RKO (cell line): ENCODE measurements at places on chromosomes 3 and 15.
A peak's percentile ranks its signal among the peaks of the same experiment; 100 is the strongest.

DNA sequence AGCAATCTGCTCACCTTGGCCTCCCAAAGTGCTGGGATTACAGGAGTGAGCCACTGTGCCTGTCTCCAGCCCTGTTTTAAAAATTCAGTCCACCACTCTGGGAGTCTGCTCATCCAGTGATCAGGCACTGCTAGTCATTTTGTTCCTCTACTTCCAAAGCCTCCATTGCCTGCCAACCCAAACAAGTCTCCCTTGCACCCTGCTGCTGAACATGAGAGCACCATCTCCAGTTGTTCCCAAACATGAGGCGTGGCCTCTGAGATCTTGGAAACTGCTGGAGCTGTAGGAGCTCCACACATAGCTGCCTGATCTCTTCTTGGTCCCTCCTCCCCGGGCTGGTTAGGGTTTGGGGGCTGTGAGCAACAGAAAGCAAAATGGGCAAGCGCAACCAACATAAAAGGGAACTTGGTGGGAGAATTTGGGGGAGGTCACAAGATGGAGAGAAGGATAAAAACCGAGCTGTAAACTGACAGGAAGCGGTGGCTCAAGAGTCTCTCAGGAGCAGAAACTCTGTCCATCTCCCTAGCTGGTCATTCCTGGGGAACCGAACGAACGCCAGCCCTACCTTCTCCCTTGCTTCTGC lies 49.6 kb upstream of the TLE3 start:
- DNase-seq, result no peak

DNA sequence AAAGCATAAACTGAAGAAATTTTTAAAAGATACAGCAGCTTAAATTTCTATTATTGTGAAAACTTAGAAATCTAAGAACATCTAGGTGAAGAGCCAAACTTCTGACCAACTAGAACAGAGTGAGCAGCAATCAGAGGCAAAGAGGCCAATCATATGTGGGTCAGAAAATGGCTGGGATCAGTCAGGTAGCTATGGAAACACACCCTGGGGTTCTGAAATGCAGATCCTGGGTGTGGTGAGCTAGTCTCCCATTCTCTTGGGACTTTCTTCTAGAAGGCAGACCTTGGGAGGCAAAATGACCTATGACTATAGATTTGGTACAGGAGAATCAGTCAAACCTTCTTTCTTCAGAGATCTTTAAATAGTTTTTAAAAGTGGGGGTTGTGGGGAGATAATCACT lies 385.8 kb downstream of the TBC1D5 start:
- DNase-seq, result no peak

- DNase-seq, result no peak
Measured at GRCh38 chr3:149532489-149533180, 58.1 kb downstream of the TM4SF4 start.

DNA sequence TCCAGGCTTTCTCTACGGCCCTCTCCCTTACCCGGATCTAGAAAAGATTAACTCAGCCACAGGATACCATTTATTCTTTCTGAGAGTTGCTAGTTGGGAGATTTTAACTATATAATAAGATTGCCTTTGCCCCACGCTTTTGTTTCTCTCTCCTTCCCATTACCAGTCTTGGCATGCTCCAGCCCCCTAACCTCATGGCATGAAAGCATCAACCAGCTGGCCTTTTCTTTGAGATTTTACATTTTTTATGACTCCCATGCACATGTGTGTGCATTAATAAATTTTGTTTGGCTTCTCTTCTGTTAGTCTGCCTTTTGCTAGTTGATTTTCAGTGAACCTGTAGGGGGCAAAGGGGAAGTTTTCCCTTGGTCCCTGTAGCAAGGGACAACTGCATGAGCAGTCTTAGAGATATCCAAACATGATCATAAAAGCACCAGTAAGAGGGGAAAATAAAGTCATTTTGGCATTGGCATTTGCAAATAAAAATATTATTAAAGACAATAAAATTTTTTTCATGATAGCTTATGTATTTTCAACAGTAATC lies 73.6 kb downstream of the OXSM start:
- DNase-seq, result peak; percentile 14

DNA sequence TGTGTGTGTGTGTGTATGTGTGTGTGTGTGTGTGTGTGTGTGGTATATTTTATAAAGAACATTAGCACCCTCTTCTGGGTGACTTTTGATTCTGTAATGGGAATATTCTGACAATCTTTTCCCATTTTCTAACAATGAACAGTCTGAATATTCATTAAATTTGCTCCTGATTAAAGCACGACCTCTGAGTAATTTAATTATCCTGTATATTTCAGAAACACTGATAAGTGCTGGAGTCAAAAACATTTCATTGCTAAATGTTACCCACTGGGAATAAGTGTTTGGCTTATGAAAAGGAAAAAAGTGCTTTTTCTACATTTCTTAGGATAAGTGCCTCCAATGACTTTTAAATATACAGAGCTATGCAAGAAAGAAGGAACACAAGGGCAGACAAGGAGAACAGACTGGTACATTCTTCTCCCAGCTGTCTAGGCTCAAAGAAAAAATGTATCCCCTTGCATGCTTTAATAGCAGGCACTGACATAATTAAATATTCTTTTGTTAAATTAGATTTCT lies 32.3 kb upstream of the SYNPR start:
- DNase-seq, result peak; percentile 13

DNA sequence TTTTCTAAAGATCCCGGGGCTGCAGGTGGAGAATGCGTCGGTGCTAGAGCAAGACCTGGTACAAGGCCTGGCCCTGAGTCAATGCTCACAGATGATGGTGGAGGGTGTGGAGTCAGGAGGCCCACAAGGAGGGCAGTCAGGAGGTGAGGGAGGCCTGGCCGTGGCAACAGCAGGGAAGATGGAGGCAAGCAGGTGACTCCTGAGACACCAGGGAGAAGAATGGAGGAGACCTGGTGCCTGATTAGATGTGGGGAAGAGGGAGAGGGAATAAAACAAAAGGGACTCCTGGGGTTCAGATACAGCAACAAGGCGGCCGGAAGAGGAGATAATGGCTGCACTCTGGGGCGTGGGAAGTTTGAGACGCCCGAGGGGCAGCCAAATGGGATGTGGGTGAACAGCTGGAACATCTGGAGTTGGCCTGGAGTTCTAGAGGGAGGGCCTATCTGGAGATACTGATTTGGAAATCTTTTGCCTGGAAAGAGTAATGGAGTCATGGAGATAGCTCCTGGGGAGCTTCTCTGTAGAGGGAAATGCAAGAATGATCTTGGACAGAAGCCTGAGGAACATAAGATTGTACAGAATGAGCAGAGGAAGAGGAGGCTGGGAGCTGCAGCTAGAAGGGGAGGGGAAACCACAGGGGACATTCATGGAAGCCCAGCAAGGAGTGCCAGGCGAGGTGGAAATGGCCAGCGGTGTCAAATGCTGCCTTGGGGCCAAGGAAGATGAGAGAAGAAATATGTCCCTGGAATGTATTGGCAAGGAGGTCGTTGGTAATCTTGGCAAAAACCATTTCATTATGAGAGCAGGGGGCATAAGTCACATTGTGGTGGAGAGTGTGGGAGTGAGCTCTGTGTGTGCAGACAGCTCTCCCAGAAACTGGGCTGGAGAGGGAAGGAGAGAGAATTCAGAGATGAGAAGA lies 67.5 kb upstream of the CORO2B start:
- no peak for DNase-seq

GRCh38 chr15:42494998-42495360 lies 455 bp upstream of the SNAP23 start:
- peak; percentile 96 for DNase-seq
